ENCODE measurements at places on chromosomes 2 and 18. TPM values are rescaled to one million over a fixed set of nuclear protein-coding genes. Genes with fewer than 3 reads are reported as not detected.

DNA sequence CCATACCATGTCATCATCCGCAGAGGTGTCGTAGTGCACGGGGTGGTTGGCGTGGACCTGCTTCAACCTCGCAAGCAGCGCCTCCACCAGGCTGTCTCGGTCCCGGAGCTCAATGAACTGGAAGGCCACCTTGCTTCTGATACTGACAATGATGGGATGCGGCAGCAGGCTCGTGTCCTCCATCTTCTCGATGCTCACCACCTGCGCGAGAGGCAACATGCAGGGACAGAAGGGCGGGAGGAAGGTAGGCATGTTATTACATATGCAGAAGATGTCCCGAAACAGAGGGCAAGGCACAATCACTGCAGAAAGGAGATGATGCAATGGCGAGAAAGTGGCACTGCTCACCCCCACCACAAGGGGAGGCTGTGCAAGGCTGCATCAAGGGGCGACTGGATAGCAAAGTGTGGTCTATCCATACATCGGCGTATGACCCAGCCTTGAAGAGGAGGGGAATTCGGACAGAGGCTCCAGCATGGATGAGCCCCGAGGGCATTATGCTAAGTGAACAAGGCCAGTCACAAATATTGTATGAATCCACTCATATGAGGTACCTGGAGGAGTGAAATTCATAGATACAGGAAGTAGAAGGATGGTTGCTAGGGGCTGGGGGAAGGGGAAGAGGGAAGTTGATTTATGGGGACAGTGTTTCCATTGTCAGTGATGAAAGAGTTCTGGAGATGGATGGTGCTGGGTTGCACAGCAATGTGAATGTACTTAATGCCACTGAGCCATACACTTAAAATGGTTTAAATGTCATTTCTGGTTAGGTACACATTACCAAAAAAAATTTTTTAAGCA, 36.6 kb downstream of the RPL31 start:
- H3K4me1 ChIP-seq = no peaks in the 10 kb centered on the region
- no peak for DNase-seq
- H3K4me3 ChIP-seq = no peak overlapping the region
- no peaks in the 10 kb centered on the region for H3K27me3 ChIP-seq
- H3K27ac ChIP-seq = no peak overlapping the region

- no peak for DNase-seq
- H3K27ac ChIP-seq = no peak overlapping the region
- no peak overlapping the region for H3K4me3 ChIP-seq
- no peaks in the 10 kb centered on the region for H3K36me3 ChIP-seq
- H3K27me3 ChIP-seq = no peaks in the 10 kb centered on the region
- no peaks in the 10 kb centered on the region for H3K4me1 ChIP-seq
These were observed 278.4 kb downstream of the NOL4 start for GRCh38 chr18:33946336-33946735.

DNA sequence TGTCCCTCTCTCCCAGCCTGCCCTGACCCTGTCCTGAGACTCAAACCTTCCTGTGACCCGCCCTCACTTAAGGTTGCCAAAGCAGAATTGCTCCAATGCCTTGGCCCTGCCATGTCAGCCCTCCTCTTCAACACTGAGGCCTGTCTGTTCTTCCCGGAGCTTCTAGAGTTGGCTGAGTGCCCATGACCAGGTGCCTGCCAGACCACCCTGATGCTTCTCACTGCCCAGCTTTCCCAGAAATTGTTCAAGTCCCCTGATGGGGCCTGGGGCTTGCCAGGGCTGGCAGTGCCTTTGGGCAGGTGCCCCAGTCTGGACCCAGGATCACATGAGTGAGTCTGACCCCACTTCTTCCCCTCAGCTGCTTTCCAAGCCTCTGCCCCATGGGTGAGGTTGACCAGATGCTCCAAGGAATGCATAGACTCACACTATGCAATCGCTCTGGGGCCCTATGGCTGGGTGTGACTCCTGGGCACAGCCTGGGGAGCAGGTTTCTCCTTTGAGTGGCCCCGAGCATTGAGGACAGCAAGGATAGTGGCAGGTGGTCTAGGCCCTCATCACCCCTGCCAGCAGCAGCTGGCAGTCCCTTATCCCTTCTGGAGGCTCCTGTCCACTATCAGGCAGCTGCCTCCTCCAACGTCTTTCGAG, 3.1 kb upstream of the INPP5D start:
- no peaks in the 10 kb centered on the region for H3K27me3 ChIP-seq
- no peak overlapping the region for H3K27ac ChIP-seq
- no peak for DNase-seq
- peaks cover 5% of the 10 kb centered on the region for H3K4me1 ChIP-seq

GRCh38 chr2:164842624-164842966, 972 bp upstream of the COBLL1 start:
- H3K27ac ChIP-seq = no peak overlapping the region
- H3K4me1 ChIP-seq = no peaks in the 10 kb centered on the region
- DNase-seq = no peak
- no peaks in the 10 kb centered on the region for H3K27me3 ChIP-seq
- no peak overlapping the region for H3K4me3 ChIP-seq
- H3K36me3 ChIP-seq = no peaks in the 10 kb centered on the region

DNA sequence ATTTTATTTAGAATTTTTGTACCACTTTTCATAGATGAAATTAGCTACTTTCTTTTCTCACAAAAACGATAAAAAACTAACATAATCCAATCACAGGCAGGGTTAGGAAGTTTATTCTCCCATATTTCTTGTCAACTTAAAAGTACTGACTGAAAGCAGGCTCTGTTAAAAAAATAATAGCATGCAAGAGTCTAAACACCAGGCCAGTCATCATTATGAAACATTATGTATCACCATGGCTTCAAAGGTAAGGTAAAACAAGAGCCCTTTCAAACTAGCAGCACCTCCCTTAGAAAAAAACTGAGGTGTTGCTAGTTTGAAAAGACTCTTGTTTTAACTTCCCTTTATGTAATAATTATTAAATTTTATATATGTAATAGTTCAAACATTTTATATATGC, 848.0 kb downstream of the RNF144A start:
- no peak for DNase-seq
- H3K27ac ChIP-seq = no peak overlapping the region
- H3K36me3 ChIP-seq = no peaks in the 10 kb centered on the region
- no peaks in the 10 kb centered on the region for H3K27me3 ChIP-seq
- H3K4me1 ChIP-seq = no peaks in the 10 kb centered on the region
- no peak overlapping the region for H3K4me3 ChIP-seq

XIRP2 gene
- total RNA-seq = not detected

TMEM247 gene
- not detected for total RNA-seq

- DNase-seq = no peak
- no peak overlapping the region for H3K27ac ChIP-seq
- H3K4me1 ChIP-seq = no peaks in the 10 kb centered on the region
- no peaks in the 10 kb centered on the region for H3K36me3 ChIP-seq
- H3K4me3 ChIP-seq = no peak overlapping the region
These were observed 142.9 kb upstream of the FIGN start for GRCh38 chr2:163878718-163879117.

DNA sequence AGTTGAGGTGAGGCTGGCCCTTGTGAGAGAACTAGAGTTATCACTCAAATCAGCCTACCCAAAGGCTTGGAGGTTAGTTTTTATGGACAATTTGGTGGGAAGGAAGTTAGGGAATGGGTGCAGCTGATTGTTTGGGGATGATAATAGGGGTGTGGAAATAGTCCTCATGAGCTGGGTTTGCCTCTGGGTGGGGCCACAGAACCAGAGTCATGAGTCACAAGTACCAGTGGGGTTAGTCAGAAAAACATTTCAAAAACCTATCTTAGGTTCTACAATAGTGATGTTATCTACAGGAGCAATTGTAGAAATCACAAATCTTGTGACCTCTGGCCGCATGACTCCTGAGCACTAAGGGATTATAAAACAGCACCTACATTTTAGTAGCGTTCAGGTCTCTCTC, 630.1 kb upstream of the PIK3C3 start:
- no peak overlapping the region for H3K4me3 ChIP-seq
- H3K36me3 ChIP-seq = no peaks in the 10 kb centered on the region
- no peak for DNase-seq
- no peaks in the 10 kb centered on the region for H3K27me3 ChIP-seq
- H3K4me1 ChIP-seq = no peaks in the 10 kb centered on the region

DNA sequence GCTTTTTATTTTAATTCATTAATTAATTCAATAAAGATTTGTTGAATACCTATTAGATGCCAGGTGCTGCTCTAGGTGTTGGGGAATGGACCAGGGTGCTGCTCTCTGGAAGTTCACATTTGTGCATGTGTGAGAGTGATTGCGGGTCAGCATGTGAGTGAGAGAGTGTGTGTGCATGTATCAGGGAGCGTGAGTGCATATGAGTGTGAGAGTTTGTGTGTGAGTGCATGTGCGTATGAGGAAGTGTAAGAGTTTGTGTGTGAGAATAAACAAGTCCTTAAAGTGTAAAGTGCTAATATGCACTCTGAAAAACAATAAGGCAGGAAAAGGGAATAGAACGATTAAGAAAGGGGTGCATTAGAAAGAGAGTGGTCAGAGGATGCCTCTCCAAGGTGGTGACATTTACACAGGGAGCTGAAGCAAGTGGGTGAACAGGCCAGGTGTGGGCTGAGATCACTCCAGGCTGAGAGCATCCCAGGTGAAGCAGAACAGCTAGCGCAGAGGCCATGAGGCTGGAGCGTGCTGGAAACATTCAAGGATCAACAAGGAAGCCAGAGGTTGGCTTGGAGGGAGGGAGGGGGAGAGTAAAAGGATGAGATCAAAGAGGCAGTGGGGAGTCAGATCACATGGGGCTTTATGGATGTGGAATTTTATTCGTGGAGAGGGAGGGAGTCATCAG, 50.5 kb upstream of the SLC1A4 start:
- no peak overlapping the region for H3K27ac ChIP-seq
- DNase-seq = no peak
- H3K4me1 ChIP-seq = peaks cover 2% of the 10 kb centered on the region
- H3K27me3 ChIP-seq = no peaks in the 10 kb centered on the region
- no peak overlapping the region for H3K4me3 ChIP-seq
- H3K36me3 ChIP-seq = no peaks in the 10 kb centered on the region

HOXD3 gene
- 17.6 TPM for total RNA-seq

- no peak overlapping the region for H3K27ac ChIP-seq
- peak; percentile 40 for DNase-seq
- no peaks in the 10 kb centered on the region for H3K36me3 ChIP-seq
- H3K27me3 ChIP-seq = no peaks in the 10 kb centered on the region
- H3K4me1 ChIP-seq = peaks cover 10% of the 10 kb centered on the region
These were observed 301.9 kb downstream of the ZNF407 start for GRCh38 chr18:74899554-74899953.

DNA sequence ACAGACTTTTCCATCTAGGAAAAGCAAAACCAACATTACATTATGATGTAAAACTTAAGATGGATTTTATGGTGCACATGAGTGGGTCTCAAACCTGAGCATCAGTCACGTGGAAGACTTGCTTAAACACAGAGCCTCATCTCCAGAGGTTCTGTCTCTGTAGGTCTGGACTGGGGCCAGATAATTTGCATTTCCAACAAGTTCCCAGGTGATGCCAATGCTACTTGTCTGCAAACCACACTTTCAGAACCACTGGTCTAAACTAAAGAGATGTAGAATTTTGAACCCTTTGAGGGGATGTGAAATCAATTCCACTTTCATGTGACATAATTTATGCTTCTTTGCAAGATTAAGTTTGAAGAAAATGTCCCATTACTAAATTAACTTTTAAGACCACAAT, 522.8 kb downstream of the MBD2 start:
- H3K27ac ChIP-seq = no peak overlapping the region
- H3K27me3 ChIP-seq = no peaks in the 10 kb centered on the region
- no peaks in the 10 kb centered on the region for H3K36me3 ChIP-seq
- no peak for DNase-seq

GRCh38 chr2:239399433-239399920, 1.3 kb downstream of the HDAC4 start:
- H3K36me3 ChIP-seq = no peaks in the 10 kb centered on the region
- no peaks in the 10 kb centered on the region for H3K27me3 ChIP-seq
- peak overlapping the region; percentile 51 for H3K4me3 ChIP-seq
- DNase-seq = peak; percentile 71
- H3K4me1 ChIP-seq = peaks cover 1% of the 10 kb centered on the region
- no peak overlapping the region for H3K27ac ChIP-seq

DNA sequence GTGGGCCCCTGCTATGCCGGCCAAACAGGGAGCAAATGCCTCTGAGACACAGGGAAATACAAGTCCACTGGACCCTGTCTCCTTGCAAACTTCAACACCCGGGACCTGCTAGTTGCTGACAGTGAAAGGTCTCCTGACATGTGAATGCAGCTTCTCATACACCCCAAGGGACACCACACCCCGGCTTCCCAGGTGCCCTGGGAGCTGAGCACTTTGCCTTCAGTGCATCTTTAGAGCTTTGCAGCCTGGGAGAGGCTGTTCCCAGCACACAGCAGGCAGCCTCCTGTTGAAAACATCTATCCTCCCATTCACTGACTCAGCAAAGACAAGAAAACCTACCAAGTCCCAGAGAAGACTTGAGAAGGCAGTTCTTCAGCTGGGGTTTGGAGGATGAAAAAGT, 143.4 kb downstream of the COL6A3 start:
- H3K4me3 ChIP-seq = no peak overlapping the region
- DNase-seq = no peak
- no peak overlapping the region for H3K27ac ChIP-seq
- no peaks in the 10 kb centered on the region for H3K36me3 ChIP-seq

- H3K4me1 ChIP-seq = peaks cover 2% of the 10 kb centered on the region
- no peak overlapping the region for H3K27ac ChIP-seq
- no peaks in the 10 kb centered on the region for H3K27me3 ChIP-seq
- no peak for DNase-seq
These were observed 90.8 kb upstream of the LGALSL start for GRCh38 chr2:64363140-64363539.

ALK gene
- 1.7 TPM for total RNA-seq

- no peak overlapping the region for H3K27ac ChIP-seq
- DNase-seq = no peak
- no peaks in the 10 kb centered on the region for H3K27me3 ChIP-seq
- no peak overlapping the region for H3K4me3 ChIP-seq
- H3K36me3 ChIP-seq = no peaks in the 10 kb centered on the region
These were observed 79.5 kb downstream of the TMEM163 start for GRCh38 chr2:134639265-134639664.

APLF gene
- total RNA-seq = 9.3 TPM

COLEC12 gene
- 8.0 TPM for total RNA-seq

DNA sequence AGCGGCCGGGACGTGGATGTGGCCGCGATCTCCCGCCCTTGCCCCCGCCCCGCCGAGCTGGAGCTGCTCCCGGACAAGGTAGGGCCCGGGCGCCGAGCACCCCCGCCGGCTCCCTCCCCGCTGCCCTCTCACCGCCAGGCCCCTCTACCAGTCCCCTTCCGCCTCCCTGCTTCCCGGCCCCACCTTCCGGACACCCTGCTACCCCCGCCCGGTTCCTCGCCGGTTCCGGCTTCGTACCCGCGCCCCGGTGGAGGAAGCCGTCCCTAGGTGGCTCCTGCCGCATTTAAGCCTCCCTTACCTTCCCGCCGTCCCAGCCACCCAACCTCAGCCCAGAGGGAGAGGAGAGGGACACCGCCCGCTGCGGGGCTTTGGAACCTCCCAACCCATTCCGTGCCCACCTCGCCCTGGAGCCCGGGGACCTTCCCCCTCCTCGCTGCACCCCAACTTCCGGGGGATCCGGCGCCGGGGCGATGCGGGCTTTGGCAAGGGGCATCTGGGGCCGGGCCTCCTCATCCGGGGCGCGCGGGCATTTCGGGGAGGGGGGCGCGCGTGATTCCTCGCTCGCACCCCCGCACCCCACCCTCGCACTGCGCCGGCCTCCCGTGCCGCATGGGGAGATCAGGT, 475 bp downstream of the B3GNT2 start:
- H3K4me3 ChIP-seq = peak overlapping the region; percentile 56
- H3K27ac ChIP-seq = peak overlapping the region; percentile 76
- peak; percentile 62 for DNase-seq

Measured in ovary (tissue), 10 donors.